NCI-H1930 (cell line): ENCODE measurements at places on chromosomes 13 and 19.

GRCh38 chr13:88601949-88602348 lies 930.8 kb downstream of the SLITRK5 start:
- no peak for DNase-seq

- no peak for DNase-seq
Observed at GRCh38 chr19:16830679-16831078, 1.5 kb downstream of the SIN3B start.

DNA sequence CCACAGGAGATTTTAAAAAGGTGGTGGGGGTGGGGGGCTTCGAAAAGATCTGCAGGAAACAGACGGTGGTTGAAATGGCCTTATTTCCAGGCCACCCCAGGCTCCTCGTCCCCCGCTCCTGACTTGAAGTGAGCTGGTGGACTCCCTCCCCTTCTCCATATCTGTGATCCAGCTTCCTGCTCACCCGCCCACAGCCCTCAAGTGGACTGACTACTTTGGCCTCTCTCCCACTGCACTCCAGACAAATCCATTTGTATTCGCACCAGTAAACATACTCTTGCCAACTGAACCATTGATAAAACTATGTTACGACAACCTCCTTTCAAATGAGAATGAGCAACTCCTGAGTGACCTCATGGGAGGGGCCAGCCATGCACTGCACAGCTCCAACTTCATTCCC lies 259.5 kb downstream of the COL4A1 start:
- no peak for DNase-seq

DNA sequence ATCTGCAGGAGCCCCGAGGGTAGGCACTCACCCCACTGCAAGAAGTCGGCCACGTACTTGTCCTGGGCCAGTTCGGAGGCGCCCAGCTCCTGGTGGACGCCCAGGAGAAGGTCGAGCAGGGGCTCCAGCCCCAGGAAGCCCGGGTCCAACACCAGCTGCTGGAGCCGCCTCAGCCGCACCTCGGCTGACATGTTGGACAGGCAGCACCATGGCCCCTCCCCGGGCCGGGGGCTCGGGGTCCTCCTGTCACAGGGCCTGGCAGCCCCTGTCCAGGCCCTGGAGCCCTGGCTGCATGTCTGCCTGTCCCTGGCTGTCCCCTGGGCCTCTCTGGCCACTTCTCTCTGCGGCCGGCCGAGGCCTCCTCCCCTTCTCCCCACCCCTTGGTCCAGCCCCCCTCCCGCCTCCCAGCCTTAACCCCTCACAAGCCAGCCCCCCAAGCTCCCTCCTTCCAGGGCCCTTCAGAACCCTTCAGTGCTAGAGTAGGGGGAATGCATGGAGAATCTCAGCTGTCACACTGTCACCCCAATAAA lies at the start of gene DMPK:
DMPK (minus strand) TSS at position 329 of the 530 bp plus-strand sequence; CDS start at position 191, 138 bp downstream.
- no peak for DNase-seq

- DNase-seq = peak; percentile 30
Observed at GRCh38 chr19:13978351-13979243, 26.3 kb downstream of the DCAF15 start.

- DNase-seq = no peak
Observed at GRCh38 chr13:52395704-52396103, 10.3 kb downstream of the THSD1 start.

- no peak for DNase-seq
Observed at GRCh38 chr13:21065686-21066085, 4.3 kb upstream of the LATS2 start.

- no peak for DNase-seq
Observed at GRCh38 chr13:93505104-93505952, 278.7 kb downstream of the GPC6 start.

DNA sequence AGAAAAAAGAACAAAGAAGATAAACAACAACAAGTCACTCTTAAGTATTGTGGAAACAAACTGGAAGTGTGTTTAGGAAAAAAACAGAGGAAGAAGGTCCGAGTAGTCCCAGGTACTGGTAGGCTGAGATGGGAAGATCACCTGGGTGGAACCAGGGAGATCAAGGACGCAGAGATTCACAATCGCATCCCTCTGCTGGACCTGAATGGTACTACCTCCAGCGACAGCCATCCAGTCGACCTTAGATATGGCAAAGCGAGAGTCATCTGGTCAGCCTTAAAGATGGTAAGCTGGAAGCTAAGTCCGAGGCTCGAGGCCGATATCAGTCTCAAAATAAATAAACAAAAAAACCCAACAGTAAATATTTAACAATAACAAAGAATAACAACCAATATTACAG lies 44.9 kb upstream of the ZNF91 start:
- no peak for DNase-seq

- DNase-seq = no peak
Observed at GRCh38 chr19:46620716-46621115, 4.2 kb downstream of the PTGIR start.

GRCh38 chr13:43196086-43196621 lies 172.8 kb downstream of the DNAJC15 start:
- no peak for DNase-seq
